IgD-negative memory B cell (primary cell): ENCODE measurements at places on chromosomes 12 and 14. TPM values are rescaled to one million over a fixed set of nuclear protein-coding genes. Genes with fewer than 3 reads are reported as not detected.

Gene CFAP73
- not detected for polyA plus RNA-seq

Gene NKX2-1
- polyA plus RNA-seq: not detected

Gene KSR2
- polyA plus RNA-seq: not detected

Gene NYNRIN
- not detected for polyA plus RNA-seq

Gene AEBP2
- polyA plus RNA-seq: 8.7 TPM

Gene ACRBP
- polyA plus RNA-seq: 5.8 TPM

Gene GRIP1
- not detected for polyA plus RNA-seq
